ENCODE measurements at places on chromosomes 7 and 10.

GRCh38 chr7:139634087-139634486 is 110.6 kb downstream of the CLEC2L start:
- no peak for DNase-seq

- no peak for DNase-seq
Measured at GRCh38 chr10:109721453-109722064, 201.8 kb downstream of the XPNPEP1 start.

GRCh38 chr10:22652988-22653481 is 61.3 kb downstream of the PIP4K2A start:
- no peak for DNase-seq

DNA sequence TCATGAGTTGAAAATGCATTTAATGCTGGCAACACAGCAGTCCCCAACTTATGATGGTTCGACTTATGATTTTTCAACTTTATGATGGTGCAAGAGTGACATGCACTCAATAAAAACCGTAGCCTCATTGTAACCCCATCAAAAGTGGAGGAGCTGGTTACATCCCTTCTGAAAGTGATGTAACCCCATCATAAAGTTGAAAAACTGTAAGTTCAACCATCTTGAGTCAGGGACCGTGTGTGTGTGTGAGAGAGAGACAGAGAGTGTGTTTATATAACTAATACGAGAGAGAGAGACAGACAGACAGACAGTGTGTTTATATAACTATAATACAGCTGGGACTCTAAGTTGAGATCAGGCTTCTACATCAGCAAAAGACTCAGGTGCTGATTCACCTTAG is 21.0 kb downstream of the ANXA11 start:
- DNase-seq: no peak

- DNase-seq: no peak
Measured at GRCh38 chr7:125253452-125254190, 324.0 kb upstream of the POT1 start.

GRCh38 chr7:81584667-81585066 is 185.2 kb downstream of the HGF start:
- DNase-seq: no peak

DNA sequence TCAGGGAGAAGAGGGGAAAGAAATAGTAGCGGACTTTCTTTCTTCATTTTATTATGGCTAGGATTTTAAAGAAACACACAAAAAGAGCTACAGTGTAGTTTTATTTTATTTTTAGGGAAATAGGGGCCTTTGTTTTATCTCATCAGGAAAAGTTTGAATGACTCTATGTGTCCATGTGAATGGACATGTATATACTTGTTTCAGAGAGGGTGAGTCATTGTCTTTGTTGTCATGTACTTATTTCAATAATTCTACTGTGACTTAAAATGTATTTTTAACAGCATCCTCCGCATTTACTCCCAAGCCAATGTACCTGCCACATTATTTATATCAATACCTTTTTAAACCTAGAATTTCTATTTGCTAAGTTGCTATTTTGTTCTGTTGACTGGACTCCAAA is 569.5 kb downstream of the SORCS3 start:
- DNase-seq: no peak

GRCh38 chr10:60224066-60224705 is 165.5 kb downstream of the ANK3 start:
- no peak for DNase-seq

- DNase-seq: peak; percentile 68
Measured at GRCh38 chr7:36777062-36777461, 52.8 kb upstream of the AOAH start.

DNA sequence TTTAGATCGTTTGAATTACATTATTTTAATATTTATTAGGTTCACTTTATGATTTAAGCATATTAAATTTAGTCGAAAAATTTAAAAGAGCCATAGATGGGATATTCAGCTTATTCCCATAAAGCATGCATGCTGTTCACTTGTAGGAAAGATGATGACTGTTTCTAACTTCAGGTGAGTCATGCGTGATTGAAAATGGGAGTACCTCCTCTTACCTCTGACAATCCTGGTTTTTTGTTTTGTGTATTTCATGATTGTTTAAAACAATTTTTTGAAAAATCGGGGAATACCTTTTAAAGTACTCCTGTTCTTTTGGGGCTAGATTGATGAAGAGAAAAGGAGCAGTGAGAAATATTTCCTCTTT is 1.4 kb downstream of the TNKS2 start:
- no peak for DNase-seq

- DNase-seq: peak; percentile 15
Measured at GRCh38 chr7:7424151-7424873, 111.4 kb downstream of the COL28A1 start.

GRCh38 chr7:90574146-90574819 is 21.8 kb upstream of the CDK14 start:
- no peak for DNase-seq

DNA sequence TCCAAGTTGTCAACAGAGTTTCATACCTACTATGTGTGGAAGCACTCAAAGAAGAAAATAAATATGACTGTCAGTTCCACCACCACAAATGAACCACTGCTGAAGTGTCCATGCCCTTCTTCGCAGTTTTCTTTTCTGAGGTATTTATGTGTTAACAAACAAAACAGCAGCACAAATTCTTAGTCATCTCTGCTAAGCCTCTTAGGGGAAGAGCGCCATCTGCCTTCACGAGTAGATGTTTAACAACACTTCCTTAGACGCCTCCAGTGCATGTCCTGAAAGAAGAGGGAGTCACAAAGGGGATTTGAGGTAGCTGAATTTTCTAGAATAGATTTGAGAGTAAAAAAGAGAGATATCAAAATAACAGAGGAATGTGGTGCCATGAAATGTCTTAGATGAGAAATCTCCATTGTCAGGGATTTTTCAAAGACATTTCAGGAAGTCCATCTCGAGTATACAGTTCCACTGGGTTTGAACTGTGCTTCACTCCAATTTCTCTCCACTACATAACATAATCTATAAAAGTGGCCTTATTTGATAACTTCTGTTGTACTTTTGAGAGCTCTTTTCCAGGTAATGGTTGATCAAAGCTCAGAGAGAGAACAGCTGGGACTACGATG is 775.3 kb upstream of the POM121L12 start:
- no peak for DNase-seq

DNA sequence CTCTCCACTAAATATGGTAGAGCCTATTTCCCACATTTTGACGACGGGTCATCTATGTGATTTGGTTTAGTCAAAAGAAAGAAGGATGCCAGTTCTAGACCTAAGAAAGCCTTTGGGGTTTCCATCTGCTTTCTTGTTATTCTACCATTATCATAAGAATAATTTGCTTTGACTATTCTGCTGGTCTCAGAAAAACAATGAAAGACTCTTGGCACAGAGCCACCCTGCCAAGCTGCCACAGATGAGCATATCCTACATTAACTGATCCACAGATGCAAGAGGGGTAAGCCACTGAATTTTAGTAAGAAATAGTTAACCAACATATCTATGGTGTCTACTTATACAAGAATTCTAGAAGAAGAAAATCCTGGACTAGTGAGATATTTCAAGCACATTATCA is 158.6 kb upstream of the MAGI2 start:
- DNase-seq: no peak

GRCh38 chr10:116769368-116769767 is 27.0 kb upstream of the HSPA12A start:
- no peak for DNase-seq

GRCh38 chr7:131773413-131773812 is 217.0 kb upstream of the PODXL start:
- DNase-seq: no peak

DNA sequence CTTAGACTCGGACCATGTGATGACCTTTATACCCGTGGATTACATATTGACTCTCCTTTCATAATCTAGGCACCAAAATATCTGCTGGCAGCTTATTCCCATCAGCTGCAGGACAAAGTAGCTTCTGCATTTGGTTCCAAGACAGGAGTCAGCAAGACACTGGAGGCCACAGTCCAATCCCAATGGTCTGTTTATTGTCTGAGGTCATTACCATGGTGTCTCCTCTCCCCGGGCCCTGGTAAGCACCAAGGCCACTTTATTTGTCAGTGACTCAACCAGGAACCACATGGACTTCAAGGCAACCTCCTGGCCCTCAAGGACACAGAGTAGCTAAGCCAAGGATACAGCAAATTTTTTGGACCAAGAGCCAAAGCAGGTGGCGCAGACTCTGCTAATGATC is 36.1 kb downstream of the KCNMA1 start:
- no peak for DNase-seq

GRCh38 chr10:29756451-29756850 is 121.7 kb upstream of the SVIL start:
- DNase-seq: no peak

DNA sequence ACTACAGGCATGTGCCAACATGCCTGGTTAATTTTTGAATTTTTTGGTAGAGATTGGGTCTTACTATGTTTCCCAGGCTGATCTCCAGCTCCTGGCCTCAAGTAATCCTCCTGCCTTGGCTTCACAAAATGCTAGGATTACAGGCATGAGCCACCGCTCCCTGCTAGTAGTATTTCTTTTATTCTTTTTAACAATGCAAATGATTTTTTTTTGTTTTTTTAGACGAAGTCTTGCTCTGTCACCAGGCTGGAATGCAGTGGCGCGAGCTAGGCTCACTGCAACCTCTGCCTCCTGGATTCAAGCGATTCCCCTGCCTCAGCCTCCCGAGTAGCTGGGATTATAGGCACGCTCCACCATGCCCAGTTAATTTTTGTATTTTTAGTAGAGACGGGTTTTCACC is 58.1 kb downstream of the SVIL start:
- DNase-seq: no peak

DNA sequence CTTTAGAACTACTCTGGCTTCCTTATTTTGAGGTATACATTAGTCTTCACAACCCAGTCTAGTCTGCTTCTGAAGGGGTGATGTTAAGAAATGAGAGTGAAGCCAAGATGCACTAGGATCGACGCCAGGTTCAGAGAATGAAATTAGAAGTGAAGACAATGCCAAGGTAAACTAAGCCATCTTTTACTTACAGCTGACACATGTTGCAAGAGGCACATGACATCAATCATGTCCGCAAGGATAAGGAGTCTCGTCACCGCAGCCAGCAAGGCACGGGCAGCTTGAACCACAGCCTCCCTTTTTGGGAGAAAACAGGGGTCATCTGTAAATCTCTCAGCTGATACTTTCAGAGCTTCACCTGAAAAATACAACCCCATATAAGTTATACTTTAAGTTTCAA is 156.7 kb downstream of the CTNNA3 start:
- no peak for DNase-seq

GRCh38 chr10:128684215-128684614 is 558.0 kb upstream of the MKI67 start:
- no peak for DNase-seq

DNA sequence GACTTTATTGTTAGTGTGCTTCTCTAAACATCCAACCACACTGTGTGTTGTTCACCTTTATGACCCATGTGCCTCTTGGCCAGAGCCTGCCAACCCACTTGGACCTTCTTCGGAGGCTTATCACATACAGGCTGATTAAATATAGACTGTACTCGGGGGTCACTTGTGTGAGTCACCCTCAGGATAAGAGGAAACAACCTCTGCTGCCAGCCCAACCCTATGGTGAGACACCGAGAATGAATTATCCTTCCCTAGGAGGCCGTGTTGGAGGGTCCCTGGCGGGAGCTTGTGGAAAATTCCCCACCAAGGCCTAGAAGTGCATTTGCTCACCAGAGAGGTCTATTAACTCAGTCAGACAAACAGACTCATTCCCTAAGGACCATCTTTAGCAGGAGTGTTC is 63.0 kb downstream of the FAS start:
- no peak for DNase-seq

DNA sequence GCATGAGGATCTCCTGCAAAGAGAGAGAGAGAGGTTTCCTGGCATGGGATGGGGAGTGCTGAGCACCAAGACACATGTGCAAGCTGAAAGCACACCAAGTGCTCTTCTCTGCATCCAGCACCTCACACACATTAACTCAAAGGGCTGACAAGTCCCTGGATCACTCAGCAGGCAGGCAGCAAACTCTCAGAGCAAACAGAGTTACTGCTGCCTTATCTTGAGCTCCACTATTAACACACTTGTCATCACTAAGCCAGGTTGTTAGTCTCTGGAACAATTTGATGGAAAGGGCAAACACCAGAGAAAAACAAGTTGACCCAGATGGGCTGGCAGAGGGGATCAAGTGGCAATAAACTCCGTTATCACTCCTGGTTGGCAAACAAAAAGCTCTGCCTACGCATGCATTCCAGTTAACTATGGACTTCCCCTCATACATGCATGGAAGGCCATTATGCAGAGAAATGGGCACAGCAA is 349.9 kb downstream of the KCNMA1 start:
- DNase-seq: no peak

DNA sequence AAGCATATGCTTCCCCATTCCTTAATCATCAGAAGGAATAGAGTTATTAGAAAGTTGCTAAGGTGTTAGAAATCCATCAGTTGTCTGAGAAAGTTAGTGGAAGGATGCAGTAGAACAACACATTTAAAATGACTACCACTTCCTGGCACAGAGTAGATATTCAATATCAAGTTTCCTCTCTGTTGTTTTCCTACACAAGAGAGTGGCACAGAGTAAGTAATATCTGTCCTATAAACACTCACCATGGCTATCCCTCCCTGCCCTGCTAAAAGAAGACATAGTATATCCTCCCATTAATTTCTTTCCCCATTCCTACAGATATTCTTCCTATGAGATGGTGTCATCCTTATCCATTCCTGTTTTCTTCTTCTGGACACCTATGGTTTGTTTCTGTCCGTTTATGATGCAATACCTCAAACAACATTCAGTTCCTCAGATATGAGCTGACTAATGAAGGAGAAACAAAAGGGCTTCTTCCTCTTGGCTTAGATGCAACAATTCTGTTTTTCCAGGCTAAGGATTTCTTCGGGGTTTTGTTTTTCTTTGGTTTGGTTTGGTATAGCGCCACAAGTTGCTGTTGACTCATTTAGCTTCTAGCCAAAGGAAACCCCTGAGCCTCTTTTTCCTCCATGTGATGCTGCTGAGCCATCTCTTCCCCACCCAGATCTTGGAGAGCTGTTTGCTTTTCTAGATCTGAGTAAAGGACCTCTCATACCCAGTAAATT is 32.9 kb upstream of the BPGM start:
- no peak for DNase-seq

DNA sequence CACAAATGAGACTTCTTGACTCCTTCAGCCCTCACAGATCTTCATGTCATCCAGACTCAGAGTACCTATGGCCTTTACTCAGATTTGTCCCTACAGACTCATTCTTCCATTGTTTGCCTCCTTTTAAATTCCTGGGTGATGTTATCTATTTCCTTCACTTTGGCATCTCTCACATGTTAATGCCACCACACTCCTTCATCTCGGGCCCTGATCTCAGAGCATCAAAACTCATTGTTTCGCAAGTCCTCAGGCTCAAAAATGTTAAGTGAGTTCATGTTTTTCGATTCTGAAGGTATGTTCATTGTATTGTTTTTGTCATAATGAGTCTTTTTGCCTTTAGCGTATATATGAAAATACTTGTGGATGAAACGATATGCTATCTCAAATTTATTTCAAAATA is 62.3 kb upstream of the AHR start:
- no peak for DNase-seq

DNA sequence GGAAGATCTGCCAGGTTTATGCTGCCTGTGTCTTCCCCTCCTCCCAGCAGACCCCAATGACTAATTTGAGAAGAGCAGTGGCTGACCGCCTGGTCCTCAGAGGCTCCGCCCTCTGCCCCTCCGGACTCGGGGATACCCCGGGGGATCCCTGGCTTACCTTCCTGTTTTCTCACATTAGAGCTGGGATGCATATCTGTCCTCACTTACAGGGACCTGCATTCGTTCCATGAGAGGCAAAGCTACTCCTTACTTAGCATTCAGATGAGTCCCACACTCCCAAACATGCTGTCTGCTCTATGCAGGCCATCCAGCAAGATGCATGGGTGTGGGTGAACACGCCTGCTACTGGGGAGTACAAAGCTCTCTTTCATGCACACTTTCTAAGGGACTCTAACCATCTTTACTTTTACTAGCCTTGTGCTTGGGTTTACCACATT is 24.0 kb downstream of the VOPP1 start:
- no peak for DNase-seq

Measured in central memory CD8-positive, alpha-beta T cell (primary cell).